ENCODE measurements at places on chromosomes 1 and 21. TPM values are rescaled to one million over a fixed set of nuclear protein-coding genes. Genes with fewer than 3 reads are reported as not detected.

- no peak for DNase-seq
These were observed 131.2 kb downstream of the AKT3 start for GRCh38 chr1:243718893-243719292.

DNA sequence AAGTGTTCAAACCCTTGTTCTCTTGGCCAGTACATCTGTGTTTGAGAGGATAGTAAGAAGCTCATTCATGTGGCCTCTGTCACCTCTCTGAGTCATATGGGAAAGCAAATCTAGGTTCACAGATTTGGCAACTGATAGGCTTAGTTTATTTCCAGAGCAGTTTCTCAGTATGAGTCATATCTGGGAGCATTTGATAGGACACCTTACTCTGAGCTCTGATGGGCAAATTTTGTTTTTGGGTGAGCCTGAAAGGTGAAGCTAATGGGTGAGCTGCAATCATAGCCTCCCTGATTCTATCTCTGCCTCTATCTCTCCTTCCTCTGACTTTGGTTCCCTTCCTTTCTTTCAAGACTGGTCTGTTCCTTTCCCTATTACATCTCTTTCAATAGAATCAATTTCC lies 134.4 kb downstream of the S1PR1 start:
- DNase-seq: no peak

DNA sequence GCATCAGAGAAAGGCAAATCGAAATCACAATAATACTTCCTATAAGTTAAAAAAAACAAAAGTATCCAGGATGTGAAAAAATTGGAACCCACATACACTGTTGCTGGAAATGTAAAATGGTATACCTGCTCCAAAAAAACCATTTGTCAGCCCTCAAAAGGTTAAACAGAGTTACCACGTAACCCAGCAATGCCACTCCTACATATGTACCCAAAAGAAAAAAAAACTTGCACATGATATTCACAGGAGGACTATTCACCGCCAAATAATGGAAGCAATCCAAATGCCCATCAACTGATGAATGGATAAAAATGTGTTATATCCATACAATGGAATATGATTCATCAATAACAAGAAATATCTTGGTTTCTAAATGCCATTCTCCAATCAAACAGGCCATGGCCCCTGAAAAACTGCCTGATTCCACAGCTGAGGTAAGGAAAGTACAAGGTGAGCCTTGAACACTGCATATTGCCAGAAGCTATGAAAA lies 38.8 kb upstream of the PSMG1 start:
- no peak for DNase-seq

DNA sequence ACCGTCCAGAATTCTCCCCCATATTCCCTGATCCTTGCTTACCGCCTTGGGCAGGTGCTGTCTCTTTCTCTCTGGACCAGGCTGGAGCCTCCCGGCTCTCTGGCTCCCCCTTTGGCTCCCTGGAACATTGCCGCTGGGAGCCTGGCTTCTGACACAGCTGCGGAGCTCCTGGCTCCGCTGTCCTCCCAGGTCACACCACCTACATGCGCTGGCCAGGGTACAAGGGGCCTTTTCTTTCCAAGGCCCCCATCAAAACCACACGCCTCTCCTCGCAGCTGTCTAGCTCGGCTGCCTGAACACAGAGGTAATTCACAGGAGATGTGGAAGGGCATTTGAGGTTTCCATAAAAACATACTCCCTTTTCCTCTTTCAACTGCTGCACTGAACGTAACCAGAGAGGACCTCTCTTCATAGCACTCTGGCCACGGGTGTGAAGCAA lies 7.5 kb upstream of the ZNF648 start:
- DNase-seq: peak; percentile 57

The FAM131C gene
- not detected for total RNA-seq

DNA sequence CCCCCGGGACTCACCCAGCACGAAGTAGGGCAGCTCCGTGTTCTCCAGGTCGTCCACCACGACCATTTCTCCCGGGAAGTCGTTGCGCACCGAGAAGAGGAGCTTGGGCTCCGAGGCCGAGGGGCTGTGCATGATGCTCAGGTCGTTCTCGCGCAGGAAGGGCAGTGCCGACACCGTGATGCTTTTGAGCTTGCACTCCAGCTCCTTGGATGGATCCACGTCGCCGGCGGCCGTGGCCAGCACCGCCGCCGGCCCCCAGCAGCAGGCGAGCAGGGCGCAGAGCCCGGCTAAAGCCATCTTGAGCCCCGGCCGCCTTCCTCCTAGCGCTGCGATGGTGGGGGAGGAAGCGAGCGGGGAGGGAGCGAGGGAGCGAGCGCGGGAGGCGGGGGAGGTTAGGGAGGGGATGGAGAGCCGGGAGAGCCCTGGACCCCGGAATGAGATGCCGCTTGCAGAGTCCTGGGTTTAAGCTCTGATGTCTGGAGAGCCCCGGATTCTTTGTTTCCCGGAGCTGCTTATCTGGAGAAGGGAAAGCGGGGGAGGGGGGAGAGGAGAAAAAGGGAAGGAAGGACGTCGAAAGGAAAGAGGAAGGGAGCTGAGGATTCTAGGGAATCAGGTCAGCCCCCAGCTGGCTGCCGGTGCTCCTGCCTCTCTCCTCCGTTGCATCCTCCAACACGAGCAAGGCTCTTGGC lies at the start of gene ASTN1:
Gene ASTN1, minus strand, starts transcription at position 333 of the 689 bp plus-strand sequence. Its CDS starts 36 bp downstream, at position 297.
- no peak for DNase-seq

GRCh38 chr21:44766818-44767354 lies 34.7 kb downstream of the UBE2G2 start:
- DNase-seq: no peak

DNA sequence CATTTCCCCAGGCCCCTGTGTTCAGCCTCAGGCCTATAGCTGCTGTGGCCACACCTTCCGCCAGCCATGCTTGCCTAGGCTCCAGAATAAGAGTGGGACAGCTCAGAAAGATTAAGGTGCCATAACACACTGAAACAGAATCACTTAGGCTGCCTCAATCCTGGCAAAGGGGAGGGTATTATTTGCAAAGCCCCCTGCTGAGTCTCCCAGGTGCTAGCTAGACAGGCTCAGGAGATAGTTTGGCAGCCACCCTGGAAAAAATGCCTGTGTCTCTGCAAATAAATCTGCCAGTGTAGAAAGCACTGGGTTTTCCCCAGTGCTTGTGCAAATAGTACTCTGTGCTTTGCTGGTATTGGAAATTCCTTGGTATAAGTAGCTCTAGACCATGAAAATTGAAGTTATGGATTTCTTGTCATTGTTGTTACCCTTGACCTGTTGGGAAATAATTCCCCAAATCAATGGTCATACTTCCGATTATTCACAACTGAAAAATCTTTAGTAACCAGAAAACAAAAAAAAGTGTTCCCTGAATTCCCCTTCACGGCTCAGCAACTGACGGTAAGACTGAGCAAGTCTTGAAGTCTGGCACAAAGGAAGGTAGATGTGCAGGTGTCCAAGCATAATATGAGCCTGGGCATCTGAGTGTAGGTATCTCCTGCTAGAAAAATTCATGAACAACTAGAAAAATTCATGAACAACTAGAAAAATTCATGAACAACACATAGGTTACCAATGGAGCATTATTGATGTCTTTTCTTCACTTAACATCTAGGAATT lies 56.9 kb downstream of the PROX1 start:
- DNase-seq: no peak

The KMO gene
- total RNA-seq: 0.84 TPM

GRCh38 chr1:183180634-183181056 lies 5.4 kb upstream of the LAMC2 start:
- DNase-seq: peak; percentile 59

The ATP6V1G3 gene
- not detected for total RNA-seq

The CYYR1 gene
- 4.3 TPM for total RNA-seq

The FCN3 gene
- total RNA-seq: 0.79 TPM

The SNAP47 gene
- total RNA-seq: 16.4 TPM

GRCh38 chr1:111719135-111719534 lies 20.1 kb downstream of the INKA2 start:
- no peak for DNase-seq

DNA sequence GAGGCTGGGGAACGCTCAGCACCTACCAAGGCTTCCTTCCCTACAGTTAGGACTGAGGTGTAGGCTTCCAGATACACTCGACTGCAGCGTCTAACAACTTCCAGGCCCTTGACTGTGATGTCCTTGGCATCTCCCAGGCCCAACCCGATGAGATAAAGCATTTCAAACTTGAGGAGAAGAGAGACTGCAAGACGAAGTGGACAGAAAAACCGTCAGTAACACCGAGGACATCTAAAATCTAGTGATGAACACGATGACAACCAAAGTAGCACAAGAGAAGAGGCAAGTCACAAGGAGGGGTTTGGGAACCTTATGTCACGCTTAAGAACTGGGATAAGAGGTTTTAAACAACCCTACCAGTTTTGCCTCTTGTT lies 314 bp downstream of the DPH5 start:
- DNase-seq: peak; percentile 21

DNA sequence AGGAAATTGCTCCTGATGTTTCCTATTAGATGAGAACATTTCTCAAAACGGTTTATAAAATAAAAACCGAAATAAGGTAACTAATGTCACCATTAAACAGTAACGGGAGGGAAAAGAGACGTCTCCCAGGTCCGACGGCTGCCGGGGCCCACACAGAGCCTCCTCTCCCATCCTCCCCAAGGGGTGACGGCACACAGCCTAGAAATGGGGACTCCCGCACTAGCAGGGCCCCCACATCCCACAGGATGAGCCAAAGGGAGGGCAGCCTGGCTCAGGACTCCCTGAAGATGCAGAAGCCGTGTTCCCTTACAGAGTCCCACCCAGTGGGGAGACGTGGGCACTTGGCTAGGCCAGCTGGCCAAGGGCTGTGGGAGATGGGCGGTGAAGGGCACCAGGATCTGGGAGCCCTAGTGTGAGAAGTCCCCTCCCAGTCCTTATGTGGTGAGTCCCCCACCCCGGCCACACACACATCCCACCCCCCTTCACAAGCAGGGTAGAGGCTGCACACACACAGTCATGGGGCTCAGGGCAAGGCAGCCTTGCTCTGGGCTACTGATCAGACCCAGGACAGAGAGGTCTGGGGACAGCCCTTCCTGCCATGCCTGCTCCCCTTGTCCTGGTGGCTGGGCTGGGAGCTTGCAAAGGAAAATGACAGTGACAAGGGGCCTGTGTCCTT lies 3.3 kb downstream of the KRTAP10-3 start:
- DNase-seq: no peak

The CENPS gene
- 10.6 TPM for total RNA-seq

DNA sequence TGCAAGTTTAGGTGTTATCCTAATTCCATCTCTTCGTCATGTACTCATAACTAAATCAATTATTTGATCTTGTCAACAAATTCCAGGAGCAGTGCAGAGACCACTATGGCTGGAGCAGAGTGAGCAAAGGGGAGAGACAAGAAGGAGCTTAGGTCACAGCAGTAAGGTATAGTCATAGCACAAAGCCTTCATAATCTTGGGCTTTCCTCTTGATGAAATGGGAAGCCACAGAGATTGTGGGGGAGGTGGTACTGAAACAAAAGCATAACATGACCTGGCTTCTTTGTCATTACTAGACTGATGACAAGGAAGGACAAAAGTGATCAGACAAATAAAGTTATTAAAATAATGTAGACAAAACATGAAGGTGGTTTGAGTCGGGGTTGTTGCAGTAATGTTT lies 60.1 kb upstream of the PTGS2 start:
- DNase-seq: no peak

DNA sequence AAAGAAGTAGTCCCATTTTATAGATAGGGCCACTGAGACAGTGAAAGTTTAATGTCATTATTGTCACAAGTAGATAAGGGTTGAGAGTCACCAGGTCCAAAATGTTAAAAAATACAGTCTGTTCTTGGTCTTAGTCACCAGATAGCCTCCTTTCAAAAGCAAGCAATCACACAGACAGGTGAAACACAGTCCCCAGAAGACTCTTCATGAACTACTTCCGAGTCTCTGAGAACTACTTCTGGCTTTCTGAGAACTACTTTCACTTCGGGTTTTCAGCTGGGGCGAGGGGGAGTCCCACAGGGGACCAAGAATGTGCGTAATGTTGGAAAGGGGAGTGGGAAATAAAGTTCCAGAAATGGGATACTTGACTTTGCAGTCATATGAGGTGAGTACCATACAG lies 143.2 kb downstream of the HHIPL2 start:
- no peak for DNase-seq

- no peak for DNase-seq
These were observed 1349.0 kb upstream of the B3GALT2 start for GRCh38 chr1:194535369-194535768.

DNA sequence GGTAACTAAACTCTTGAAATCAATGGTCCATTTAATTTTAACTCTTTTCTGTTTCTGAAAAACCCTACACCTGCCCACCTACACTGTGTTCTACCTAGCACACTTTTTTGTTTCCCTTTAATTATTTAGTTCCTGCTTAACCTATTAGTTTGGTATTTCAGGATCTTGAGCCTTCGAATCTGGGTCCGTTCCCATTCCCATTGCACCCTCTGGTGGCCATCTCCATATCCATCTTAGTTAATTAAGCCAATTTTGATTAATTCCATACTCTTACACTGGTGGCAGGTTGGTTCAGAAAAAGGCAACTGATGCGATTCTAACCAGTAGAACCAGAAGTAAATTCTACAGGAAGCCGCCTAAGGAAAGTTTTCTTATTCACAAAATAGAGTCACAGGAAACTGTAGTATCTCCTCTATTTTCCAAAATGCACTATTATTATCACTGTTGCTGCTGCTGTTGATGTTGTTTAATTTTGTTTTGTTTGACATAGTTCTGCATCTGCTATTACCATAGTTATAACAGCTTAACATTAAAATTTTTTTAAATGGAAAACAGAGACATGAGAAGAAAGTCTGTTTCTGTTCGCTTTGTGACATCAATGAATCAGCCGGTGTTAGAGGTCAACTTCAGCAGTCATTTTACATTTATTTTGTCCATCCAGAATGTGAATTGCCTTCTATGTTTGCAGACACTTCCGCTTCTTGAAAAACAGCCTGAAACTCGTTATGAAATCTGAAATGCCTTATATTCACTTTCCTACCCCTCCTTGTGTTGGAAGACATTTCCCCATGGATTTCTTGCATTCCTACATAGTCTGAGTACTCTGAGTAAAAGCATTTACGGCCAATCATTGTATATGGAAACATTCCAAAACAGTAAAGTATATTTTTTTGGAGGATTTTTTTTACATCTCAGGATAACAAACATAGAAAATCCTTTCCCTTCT lies 115.5 kb upstream of the NCAM2 start:
- DNase-seq: peak; percentile 75

The KANK4 gene
- total RNA-seq: 2.6 TPM

DNA sequence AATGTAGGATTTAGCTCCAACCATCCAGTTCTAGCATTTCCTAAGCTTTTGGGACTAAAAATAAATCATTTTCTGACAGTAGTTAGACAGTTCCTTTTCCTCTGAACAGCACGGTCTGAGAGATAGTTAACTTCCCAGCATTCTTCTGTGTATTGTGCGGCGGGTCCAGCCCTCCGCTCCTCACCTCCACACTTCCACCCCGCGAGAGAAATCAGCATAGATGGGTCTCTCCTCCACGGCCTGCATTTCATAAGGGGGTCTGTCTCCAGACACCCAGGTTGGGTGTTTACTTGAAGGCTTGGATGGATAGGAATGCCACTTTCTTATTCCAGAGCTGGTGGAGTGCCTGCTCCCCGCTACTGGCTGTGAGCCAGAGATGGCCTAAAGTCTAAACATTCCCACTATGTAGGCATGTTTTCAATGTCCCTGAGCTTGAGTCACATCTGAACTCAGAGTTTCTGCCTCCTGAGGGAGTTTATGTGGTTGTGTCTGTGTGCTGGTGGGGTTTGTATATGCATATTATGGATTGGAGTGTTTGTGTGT lies 38.0 kb upstream of the PPP2R5A start:
- DNase-seq: no peak

All from mucosa of descending colon (tissue), 3 donors.